ENCODE measurements at places on chromosomes 5 and 9. TPM values are rescaled to one million over a fixed set of nuclear protein-coding genes. Genes with fewer than 3 reads are reported as not detected.

GRCh38 chr5:43208658-43209057 is 16.6 kb downstream of the NIM1K start:
- H3K36me3 ChIP-seq, result no peaks in the 10 kb centered on the region
- H3K27ac ChIP-seq, result no peak overlapping the region
- H3K27me3 ChIP-seq, result peaks cover 2% of the 10 kb centered on the region
- H3K4me3 ChIP-seq, result no peak overlapping the region
- no peaks in the 10 kb centered on the region for H3K4me1 ChIP-seq

- no peaks in the 10 kb centered on the region for H3K36me3 ChIP-seq
- H3K4me3 ChIP-seq, result no peak overlapping the region
- H3K4me1 ChIP-seq, result no peaks in the 10 kb centered on the region
- H3K27me3 ChIP-seq, result no peaks in the 10 kb centered on the region
- DNase-seq, result no peak
- no peak overlapping the region for H3K27ac ChIP-seq
Measured at GRCh38 chr5:69050214-69050613, 43.6 kb upstream of the SLC30A5 start.

Gene NOXA1
- total RNA-seq, result not detected

DNA sequence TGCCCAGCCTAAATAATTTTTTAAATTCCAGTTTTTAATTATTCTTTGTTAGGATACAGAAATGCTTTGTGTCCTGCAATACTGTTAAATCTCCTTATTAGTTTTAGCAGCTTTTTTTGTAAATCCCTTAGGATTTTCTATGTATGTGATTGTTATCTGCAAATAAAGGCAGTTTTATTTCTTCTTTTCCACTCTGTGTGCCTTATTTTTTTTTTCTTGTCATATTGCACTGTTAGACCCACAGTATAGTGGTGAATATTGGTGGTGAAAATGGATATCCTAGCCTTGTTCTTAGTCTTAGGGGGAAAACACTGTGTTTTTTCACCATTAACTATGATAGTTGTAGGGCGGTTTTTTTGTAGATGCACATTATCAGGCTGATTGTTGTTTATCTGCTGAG is 11.3 kb upstream of the KIAA1958 start:
- no peak for DNase-seq
- no peaks in the 10 kb centered on the region for H3K27me3 ChIP-seq
- no peak overlapping the region for H3K4me3 ChIP-seq

DNA sequence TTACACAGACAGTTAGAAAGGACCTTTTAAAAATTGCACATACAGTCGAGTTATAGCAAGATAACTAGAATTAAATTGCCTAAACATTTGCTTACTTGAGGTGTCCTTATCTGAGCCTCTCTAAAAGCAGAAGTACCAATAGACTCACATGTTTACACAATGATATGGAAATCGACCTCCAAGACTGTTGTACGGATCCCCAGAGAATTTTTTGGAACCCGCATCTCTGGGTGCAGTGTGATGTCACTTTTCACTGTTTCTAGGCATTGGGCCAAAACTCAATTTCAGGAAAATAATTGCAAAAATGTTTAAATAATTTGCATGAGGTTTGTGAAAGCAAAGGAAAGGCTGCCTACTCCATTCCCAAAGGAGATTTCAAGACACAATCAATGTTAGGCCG is 63.1 kb upstream of the ATG10 start:
- no peak overlapping the region for H3K4me3 ChIP-seq
- no peaks in the 10 kb centered on the region for H3K36me3 ChIP-seq
- H3K4me1 ChIP-seq, result peaks cover 3% of the 10 kb centered on the region
- H3K27ac ChIP-seq, result no peak overlapping the region

Gene FOXD1
- 3.2 TPM for total RNA-seq

- no peaks in the 10 kb centered on the region for H3K4me1 ChIP-seq
- H3K27ac ChIP-seq, result peak overlapping the region; percentile 72
- H3K27me3 ChIP-seq, result no peaks in the 10 kb centered on the region
Measured at GRCh38 chr5:68450245-68450852, 234.8 kb downstream of the PIK3R1 start.

- H3K4me3 ChIP-seq, result no peak overlapping the region
- DNase-seq, result no peak
- H3K27ac ChIP-seq, result no peak overlapping the region
- H3K27me3 ChIP-seq, result no peaks in the 10 kb centered on the region
- H3K36me3 ChIP-seq, result peaks cover 93% of the 10 kb centered on the region
- H3K4me1 ChIP-seq, result no peaks in the 10 kb centered on the region
Measured at GRCh38 chr9:124327491-124327890, 69.7 kb downstream of the NEK6 start.

Gene DIRAS2
- total RNA-seq, result not detected

- peaks cover 19% of the 10 kb centered on the region for H3K4me1 ChIP-seq
- H3K36me3 ChIP-seq, result no peaks in the 10 kb centered on the region
- peak; percentile 96 for DNase-seq
- H3K27ac ChIP-seq, result peak overlapping the region; percentile 80
- no peak overlapping the region for H3K4me3 ChIP-seq
- H3K27me3 ChIP-seq, result no peaks in the 10 kb centered on the region
Measured at GRCh38 chr5:10485142-10485795, 43.6 kb downstream of the ROPN1L start.

Gene DPYSL3
- 50.2 TPM for total RNA-seq

DNA sequence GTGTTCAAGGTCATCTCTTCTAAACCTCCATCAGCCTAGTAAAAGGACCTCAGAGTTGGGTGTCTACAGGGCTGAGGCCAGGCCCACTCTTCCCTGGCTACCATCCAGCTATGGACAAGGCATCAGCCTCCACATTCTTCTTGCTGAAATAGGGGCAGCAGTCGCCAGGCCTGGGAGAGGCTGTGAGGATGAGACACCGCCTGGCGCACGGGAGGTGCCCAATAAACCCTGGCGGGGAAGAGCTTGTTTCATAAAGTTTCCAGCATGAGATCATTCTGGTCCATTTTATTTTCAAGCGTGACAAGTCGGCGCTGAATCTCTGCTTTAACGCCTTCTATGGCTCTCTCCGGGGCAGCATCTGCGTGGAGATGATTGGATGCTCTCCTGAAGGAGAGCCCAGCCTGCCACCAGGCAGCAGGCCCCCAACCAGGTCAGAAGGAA is 153.4 kb downstream of the OLFM1 start:
- no peaks in the 10 kb centered on the region for H3K36me3 ChIP-seq
- H3K4me3 ChIP-seq, result no peak overlapping the region
- no peak overlapping the region for H3K27ac ChIP-seq
- no peak for DNase-seq
- no peaks in the 10 kb centered on the region for H3K4me1 ChIP-seq
- H3K27me3 ChIP-seq, result no peaks in the 10 kb centered on the region

GRCh38 chr5:14216372-14216771 is 73.2 kb downstream of the TRIO start:
- peaks cover 9% of the 10 kb centered on the region for H3K36me3 ChIP-seq
- DNase-seq, result peak; percentile 52
- H3K27ac ChIP-seq, result peak overlapping the region; percentile 2

- no peaks in the 10 kb centered on the region for H3K4me1 ChIP-seq
- no peak for DNase-seq
- H3K27me3 ChIP-seq, result peaks cover 28% of the 10 kb centered on the region
Measured at GRCh38 chr9:83065233-83065632, 2.3 kb upstream of the RASEF start.

Gene GFI1B
- total RNA-seq, result not detected

Gene ZFP2
- 0.56 TPM for total RNA-seq

Gene SLC31A2
- total RNA-seq, result 5.8 TPM

Gene BTNL3
- not detected for total RNA-seq

- no peak overlapping the region for H3K27ac ChIP-seq
- no peak for DNase-seq
- H3K36me3 ChIP-seq, result no peaks in the 10 kb centered on the region
Measured at GRCh38 chr5:165258197-165258771, 1752.9 kb downstream of the MAT2B start.

Gene IFNK
- not detected for total RNA-seq

GRCh38 chr5:264338-264737 is 7.1 kb upstream of the PDCD6 start:
- peaks cover 7% of the 10 kb centered on the region for H3K36me3 ChIP-seq
- no peak overlapping the region for H3K4me3 ChIP-seq
- peaks cover 20% of the 10 kb centered on the region for H3K4me1 ChIP-seq

Gene PIP5KL1
- 0.28 TPM for total RNA-seq

DNA sequence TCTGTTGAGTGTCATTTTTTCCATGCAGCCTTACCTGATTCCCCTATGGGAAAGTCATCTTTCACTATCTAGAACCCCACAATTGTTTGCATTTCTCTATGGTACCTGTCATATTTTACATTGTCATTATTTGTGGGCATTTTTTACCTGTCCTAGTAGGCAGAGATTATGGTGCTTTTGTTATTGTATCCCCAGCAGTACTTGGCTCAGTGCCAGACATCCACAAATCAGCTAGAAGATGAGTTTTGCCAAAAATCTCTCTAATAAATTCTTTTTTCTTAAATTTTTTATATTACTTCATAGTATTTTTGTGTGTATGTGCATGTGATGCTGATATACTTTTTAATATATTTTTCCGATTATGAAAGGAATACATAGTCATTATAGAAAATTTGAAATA is 13.2 kb downstream of the GARNL3 start:
- no peak overlapping the region for H3K4me3 ChIP-seq
- no peaks in the 10 kb centered on the region for H3K4me1 ChIP-seq
- no peak for DNase-seq
- no peak overlapping the region for H3K27ac ChIP-seq
- no peaks in the 10 kb centered on the region for H3K27me3 ChIP-seq

DNA sequence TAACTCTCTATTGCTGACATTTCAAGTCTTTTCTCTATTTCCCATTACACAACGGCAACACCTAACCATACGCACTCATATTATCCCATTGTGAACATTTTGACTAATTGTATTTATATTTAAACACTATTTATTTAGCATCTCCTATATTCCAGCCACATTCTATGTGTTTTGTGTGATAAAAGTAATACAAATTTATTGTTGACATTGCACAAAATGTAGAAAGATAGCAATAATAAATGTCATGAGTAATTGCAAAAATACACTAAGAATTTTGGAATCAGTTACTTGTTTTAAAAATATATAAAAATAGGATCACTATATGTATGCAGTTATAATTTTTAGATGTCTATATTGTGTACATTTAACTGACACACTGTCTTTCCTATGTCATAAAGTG is 413.0 kb upstream of the PTPRD start:
- H3K27me3 ChIP-seq, result no peaks in the 10 kb centered on the region
- DNase-seq, result no peak
- no peak overlapping the region for H3K4me3 ChIP-seq
- H3K4me1 ChIP-seq, result no peaks in the 10 kb centered on the region

Gene MED10
- 15.6 TPM for total RNA-seq

DNA sequence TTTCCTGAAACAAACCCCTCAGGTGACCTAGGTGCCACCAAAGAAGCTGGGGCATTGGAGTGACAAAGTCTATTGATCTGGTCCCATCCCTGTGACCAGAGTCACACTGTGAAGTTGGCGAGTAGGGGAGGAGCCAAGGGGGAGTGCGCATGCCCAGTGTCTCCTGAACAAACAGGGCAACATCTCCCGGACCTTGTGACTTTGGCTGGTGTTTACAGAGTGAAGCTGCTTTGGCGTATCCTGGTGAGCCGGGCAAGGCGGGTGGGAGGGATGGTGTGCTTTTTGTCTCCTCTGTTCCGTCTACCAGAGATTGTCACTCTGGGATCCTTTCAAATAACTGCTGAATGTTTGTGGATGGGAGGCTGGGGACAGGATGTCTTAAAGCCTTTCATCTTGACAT is 204.5 kb downstream of the HSPA4 start:
- peaks cover 37% of the 10 kb centered on the region for H3K27me3 ChIP-seq
- H3K4me1 ChIP-seq, result no peaks in the 10 kb centered on the region
- H3K4me3 ChIP-seq, result no peak overlapping the region
- H3K27ac ChIP-seq, result no peak overlapping the region

DNA sequence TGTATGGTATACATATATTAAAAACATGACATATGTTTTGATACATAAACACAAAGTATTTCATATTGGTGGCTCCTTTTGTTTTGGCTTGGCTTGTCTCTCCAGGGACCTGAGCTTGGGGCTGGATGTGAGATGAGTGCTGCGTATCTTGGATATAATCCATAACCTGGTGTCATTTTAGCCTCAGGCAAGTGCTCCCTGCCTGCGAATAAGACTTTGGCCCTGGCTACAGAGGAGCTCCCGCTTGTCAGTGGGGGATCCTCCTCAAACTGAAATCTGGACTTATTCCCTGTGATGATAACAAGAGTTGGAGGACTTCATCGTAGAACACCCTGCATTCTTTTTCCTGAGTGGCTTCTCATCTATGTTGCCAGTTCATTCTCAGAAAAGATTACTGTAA is 341.7 kb upstream of the CLINT1 start:
- no peak overlapping the region for H3K27ac ChIP-seq
- no peaks in the 10 kb centered on the region for H3K27me3 ChIP-seq
- no peak overlapping the region for H3K4me3 ChIP-seq
- no peaks in the 10 kb centered on the region for H3K4me1 ChIP-seq

- H3K4me3 ChIP-seq, result no peak overlapping the region
- peaks cover 16% of the 10 kb centered on the region for H3K36me3 ChIP-seq
- H3K4me1 ChIP-seq, result peaks cover 70% of the 10 kb centered on the region
- DNase-seq, result peak; percentile 50
- H3K27ac ChIP-seq, result peak overlapping the region; percentile 90
Measured at GRCh38 chr9:124284940-124285441, 27.2 kb downstream of the NEK6 start.

- H3K4me3 ChIP-seq, result no peak overlapping the region
- H3K27me3 ChIP-seq, result no peaks in the 10 kb centered on the region
- H3K27ac ChIP-seq, result no peak overlapping the region
- no peaks in the 10 kb centered on the region for H3K36me3 ChIP-seq
- DNase-seq, result no peak
Measured at GRCh38 chr5:134993161-134993560, 25.5 kb downstream of the CATSPER3 start.

DNA sequence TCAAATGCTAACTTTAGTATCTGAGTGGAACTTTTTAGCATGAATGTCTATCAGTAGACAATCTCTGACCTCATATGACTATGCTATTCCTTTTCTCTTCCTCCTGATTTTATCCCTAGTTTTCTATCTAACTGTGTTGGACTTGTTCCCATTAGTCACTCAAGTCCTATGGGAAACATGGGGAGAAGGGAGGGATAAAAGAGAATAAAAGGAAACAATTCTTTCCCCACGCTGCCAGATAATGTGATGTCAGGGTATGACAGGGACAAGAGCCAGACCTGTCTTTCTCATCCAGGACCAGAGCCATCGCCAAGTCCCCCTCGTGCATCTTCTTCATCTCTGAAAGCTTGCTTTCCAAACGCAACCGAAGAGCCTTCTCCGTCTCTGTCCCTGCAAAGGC is 43.9 kb downstream of the CDK5RAP2 start:
- H3K4me1 ChIP-seq, result no peaks in the 10 kb centered on the region
- no peaks in the 10 kb centered on the region for H3K27me3 ChIP-seq
- H3K36me3 ChIP-seq, result peaks cover 17% of the 10 kb centered on the region
- H3K4me3 ChIP-seq, result no peak overlapping the region
- H3K27ac ChIP-seq, result no peak overlapping the region
- no peak for DNase-seq

Gene LCP2
- not detected for total RNA-seq

DNA sequence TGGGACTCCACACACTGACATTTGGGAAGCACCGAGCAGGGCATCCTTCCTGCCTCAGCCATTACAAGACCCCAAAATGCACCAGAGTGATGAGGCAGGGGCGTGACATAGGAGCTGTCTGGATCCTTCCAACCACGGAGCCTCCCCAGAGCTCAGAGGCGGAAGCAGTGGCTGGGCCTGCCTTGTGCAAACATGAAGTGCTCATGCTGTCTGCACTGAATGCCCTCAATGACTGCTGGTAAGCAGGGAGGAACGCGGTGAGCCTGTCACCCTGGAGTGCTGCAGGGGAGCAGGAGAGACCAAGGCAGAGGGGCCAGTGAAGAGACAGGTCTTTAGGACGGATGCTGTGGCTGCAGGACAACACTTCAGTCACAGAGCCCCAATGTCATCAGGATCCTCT is 60.2 kb upstream of the HRH2 start:
- no peaks in the 10 kb centered on the region for H3K27me3 ChIP-seq
- no peak overlapping the region for H3K4me3 ChIP-seq
- no peak for DNase-seq
- H3K36me3 ChIP-seq, result no peaks in the 10 kb centered on the region
- no peaks in the 10 kb centered on the region for H3K4me1 ChIP-seq
- H3K27ac ChIP-seq, result no peak overlapping the region
